Stimulated activated CD4-positive, alpha-beta T cell treated with anti-CD3 and anti-CD28 coated beads, TNF-alpha, amount 100 ng/mL, for 1 hour (primary cell): ENCODE measurements at places on chromosomes 2 and 18.

- no peak for DNase-seq
Measured at GRCh38 chr18:63161761-63162195, 157.8 kb downstream of the BCL2 start.

DNA sequence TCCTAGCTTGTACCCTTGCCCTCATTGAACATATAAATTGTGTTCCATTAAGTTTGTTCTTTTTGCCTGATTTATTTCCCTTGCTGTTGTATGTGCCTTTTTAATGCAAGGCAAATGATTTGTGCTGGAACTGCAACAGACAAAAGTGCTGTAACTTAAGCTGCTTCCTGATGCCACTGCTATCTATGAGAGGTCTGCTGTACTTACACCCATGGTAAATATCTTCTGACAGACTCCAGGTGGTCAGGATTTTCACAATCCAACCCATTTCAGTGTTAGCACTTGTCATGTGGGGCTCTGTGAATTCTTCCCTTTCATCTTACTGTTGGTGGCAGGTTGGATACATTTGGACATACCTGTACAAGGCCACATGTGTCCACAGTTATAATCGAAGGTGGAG is 63.5 kb downstream of the ARHGAP15 start:
- DNase-seq, result no peak

DNA sequence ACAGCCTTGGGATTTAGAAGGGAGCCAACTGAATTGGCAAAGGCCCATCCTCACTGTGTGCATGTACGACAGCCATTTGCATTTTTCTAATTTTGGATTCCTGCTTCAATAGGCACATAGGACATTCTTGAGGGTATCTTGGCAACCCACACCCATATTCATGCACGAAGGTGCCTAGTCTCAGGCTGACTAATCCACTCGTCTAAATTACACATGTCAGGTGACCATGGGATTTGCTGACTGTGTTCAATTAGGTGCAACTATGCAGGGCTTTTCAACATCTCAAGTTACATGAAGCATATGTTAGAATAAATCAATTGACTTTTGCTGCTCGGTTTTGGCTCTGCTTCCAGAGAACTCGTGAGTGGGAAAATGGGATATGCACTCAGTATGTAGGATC is 249.7 kb downstream of the SP3 start:
- DNase-seq, result no peak

DNA sequence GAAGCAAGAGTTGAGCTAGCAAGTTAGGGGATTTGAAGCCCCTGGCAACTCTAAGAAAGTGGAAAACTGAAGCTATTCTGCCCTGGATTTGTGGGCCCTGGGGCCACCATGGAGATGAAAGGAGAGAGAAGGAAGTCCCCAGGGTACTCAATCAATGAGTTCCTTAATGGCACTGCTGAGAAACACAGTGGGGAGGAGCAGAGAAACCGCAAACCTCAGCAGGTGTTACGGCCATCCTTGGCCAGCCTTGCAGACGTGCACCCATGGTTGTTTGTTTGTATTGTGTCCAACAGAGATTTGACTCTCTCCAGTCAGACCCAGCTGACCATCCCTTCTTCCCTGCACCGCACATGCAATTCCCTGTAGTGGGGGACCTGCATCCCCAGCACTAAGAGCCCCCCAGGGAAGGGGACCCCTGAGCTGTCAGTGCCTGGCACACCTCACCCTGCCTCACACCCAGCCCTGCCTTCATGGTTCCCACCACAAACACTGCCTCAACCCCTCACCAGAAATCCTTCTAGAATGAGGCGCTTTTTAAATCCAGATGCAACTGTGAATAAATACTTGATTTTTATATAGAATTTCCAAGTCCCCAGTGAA is 255.3 kb downstream of the SH3BP4 start:
- DNase-seq, result no peak

DNA sequence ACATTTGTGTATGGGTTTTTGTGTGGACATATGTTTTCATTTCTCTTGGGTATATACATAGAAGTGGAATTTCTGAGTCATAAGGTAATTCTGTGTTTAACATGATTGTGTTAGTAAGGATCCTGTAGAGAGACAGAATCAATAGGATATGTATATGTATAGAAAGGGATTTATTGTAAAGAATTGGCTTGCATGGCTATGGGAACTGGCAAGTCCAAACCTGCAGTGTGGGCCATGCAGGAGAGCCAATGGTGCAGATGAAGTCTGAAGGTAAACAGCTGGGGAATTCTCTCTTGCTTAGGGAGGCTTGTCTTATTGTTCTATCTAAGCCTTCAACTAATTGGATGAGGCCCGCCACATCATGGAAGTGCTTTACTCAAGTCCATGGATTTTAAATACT is 39.2 kb upstream of the IL1R2 start:
- DNase-seq, result no peak

GRCh38 chr2:20423847-20424246 is 23.0 kb upstream of the RHOB start:
- DNase-seq, result no peak

- no peak for DNase-seq
Measured at GRCh38 chr2:120415728-120416509, 70.0 kb downstream of the INHBB start.

DNA sequence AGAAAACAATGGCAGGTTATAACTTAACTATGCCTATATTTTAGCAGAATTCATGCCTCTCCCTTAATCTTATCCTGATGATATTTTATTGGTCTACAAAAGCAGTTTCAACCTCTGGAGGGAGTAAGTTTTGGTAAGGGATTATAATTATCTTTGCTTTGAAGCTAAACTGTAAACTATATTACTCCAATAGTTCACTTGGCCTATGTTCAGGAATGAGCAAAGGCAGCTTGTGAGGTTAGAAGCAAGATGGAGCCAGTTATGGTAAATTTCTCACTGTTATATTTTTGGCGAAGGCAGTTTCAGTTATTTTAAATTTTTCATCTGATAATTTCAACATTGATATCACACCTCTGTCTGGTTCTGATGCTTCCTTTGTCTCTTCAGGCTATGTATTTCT is 192.5 kb upstream of the RGPD4 start:
- no peak for DNase-seq

DNA sequence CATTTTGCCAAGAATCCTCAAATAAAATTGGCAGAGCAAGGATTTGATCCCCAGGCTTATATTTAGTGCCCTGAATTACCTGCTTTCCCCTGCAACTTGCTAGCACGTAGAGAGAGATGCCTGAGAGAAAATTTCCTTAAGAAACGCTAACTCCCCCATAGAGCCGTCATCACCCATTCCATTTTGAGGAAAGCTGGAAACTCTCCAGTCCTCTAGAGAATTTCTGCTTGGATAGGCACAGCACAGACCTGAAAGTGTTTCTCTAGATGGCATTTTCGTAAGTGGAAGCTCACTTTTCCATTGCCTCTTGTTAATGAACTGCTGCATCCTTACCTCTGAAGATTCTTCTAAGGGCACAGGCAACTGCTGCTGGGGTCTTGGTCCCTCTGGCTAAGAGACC is 277.8 kb upstream of the SIX2 start:
- DNase-seq, result no peak

DNA sequence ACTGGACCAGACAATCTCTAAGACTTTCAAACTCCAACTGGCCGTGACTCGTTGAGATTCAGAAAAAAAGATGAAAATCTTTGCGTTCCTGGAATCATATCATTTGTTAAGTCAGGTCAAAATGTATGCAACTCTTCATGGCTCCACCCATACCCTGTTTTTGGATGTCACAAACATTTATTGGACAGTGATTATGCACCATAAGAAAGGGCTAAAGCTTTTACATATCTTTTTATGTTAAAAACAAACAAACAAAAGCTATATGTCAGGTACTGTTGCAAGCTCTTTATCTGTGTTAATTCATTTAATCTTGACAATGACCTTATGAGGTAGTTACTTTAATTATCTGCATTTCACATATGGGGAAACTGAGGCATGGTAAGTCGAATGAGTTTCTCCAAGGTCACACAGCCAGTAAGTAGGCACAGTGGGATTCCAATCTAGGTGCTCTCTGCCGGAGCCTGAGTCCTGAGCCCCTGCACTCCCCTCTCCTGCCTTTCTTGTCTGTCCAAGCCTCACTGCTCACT is 145.7 kb upstream of the MYCN start:
- no peak for DNase-seq

DNA sequence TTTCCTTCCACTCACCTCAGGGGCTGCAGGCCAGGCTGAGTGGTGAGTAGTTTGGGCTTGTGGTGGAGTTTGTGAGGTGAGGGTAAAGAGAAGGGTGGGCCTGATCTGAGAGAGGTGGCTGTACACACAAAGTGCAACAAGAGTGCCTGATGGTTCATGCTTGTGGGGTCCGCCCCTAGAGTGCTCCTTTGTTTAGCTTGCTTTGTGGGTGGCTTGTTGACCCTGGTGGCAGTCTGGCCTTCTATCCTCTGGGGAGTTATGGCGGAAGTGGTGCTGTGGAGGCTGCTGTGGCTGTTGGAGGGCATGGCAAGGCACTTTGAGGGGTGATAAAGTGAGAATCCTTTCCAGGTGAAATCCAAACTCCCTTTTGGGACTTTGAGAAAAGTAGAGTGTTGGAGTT is 10.6 kb downstream of the UBE2F start:
- no peak for DNase-seq

GRCh38 chr18:28248653-28249052 is 71.7 kb upstream of the CDH2 start:
- no peak for DNase-seq

DNA sequence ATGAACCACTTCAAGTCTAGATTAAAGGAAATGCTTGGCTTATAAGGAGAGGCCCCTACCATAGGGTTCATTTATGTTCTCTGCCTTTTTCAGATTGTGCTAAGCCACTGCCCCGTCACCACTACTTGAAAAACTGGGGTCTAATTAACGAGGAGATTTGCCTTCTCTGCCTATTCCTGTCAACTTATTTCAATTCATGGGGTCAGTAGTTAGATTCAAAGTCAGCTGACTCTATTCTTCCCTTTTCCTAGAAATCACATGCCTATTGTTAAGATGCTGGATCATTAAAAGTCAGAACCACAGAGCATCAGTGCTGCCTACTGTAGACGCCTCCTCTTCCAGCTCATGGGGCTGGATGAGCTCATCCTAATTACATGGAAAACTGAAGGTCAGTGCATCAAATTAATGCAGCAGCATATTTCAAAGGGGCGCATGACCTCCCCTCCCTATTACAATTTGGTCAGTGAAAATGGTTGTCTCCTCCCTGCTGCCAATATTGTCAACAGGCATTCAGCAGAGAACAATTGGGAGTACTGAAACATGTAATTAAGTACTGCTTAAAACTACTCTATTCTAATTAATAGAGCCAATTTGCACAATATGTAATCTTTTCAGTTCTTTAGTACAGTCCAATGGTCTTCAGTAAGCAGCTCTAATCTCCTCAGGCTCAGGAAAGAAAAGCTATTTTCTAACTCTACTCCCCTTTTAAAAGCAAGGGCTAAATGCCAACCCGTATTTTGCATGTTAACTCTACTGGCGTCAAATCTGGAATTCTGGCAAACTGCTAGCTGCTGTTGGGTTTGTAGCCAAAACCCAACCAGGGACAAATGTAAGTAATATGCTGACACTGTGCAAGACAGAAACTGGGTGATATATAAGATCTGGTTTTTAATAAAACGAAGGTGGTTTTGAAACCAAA is 117.4 kb upstream of the ITGB6 start:
- DNase-seq, result no peak

GRCh38 chr2:23414871-23415270 is 29.9 kb downstream of the KLHL29 start:
- DNase-seq, result no peak

- DNase-seq, result peak; percentile 57
Measured at GRCh38 chr18:3129053-3129864, 90.5 kb downstream of the MYOM1 start.

DNA sequence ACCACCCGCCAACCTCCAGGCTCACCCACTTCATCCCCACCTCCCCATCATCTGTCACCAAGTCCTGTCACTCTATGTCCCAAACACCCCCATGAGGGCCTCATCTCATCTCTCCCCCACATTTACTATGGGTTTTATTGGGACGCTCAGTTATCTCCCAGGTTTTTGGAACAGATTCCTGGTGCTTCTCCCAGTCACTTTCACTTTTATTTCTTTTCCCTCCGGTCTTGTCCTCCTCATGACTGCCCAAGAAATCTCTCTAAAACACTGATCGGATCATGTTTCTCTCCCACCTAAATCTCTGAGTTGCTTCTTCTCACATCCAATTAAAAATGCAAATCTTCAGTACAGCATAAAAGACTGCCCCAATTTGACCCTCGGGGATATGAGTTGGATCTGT is 273.1 kb downstream of the PHLPP1 start:
- no peak for DNase-seq

- DNase-seq, result no peak
Measured at GRCh38 chr18:12651651-12652050, 6.3 kb downstream of the SPIRE1 start.

DNA sequence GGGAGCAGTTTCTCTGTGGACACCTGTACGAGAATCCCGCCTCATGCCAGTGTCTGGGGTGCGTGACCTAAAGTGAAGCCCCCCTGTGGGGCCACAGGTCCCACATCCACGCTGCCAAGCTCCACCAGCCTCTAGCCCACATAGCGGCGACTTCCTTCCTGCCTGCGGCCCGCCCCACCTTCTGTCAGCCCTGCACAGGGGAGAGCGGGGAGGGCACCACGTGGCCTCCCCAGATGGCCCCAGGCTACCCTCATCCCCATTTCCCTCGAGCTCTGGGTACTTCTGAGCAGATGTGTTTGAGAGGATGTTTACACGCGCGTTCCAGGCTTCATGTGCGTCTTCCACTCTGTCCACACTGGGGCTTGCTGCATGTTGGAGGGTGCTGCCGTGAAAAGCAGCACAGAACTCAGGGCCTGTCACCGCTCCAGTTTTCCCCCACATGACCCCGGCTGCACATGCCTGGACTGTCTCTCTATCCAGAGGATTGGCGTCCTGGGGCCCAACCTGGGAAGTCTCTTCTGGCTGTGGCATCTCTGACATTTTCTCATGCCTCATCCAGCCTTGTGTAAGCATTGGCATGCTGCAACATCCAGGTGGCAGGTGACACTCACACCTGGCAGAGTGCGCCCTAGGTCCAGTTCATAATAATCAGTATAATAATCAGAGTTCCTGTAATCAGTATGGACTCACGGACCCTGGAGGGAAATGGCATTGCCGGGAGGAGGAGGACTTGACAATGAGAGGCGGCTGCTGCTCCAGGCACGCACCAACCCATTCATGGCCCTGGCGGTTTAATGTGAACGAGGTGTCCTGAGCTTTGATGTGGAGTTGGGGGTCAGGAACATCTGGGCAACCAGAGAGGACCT is 146.3 kb upstream of the TWIST2 start:
- no peak for DNase-seq

DNA sequence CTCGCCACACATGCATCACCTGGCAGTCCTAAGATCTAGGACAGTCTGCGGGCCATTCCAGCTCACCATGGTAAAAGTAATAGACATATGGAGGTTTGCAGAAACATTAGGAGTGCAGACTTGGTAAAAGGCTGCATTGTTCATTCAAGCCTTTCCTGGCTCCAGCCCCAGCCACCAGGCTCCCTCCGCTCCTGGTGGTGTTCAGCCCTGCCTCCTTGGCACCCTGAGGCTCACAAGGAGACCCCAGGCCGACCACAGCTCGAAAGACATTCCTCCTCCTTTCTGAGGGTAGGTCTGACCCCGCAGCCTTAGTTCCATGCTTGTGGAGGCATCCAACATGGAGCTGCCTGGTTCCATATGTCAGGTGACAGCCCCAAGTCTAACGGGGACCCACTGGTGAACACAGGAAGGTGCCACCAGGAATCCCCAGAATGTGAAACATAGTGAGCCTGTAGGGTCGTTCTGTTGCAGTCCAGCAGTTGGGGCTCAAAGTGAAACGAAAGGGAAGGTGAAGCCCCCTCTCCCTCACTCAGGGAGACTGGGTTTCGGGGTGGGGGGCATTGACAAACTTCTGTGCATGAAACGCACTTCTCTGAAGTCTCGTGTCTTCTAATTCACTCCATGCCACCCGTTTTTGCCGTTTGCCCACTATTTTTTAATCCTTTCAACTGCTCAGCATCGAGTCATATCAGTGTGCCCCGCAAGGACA is 5.0 kb upstream of the SP100 start:
- no peak for DNase-seq
